ENCODE measurements at places on chromosomes 2 and 18.

DNA sequence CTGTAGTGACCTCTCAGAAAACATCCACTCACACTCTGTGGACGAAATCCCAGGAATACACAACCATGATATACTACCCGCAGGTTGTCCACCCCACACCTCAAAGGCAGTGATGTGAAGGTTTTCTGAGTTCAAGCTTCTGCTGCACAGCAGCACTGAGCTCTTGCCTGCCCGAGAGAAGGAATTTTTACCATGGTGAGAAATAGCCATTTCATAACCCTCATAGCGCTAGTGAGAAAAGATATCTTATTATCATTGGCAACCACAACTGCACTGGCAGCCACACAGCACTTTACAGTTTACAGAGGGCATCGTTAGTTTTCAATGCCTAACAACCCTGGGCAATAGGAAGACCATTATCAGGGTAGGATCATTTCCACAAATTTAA lies 36.9 kb downstream of the NAPG start:
- DNase-seq = no peak

DNA sequence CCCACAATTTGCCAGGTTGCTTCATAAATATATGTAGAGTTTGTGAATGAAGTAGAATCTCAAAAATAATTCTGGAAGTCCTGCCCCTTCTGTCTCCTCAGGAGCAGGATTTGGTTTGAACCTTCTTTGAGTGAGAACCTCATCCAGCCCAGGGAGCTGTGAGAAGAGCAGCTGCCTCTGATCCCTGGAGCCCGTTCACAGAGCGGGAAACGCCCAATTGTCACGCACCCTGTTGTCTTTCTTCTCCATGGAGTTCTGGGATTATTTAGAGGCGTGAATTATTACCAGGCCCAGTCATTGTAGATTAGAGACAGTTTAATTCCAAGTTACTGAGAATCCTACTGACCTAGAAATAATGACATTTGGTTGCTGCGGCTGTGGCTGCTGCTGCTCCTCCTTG lies 66.1 kb downstream of the TPO start:
- DNase-seq = no peak

GRCh38 chr2:165874445-165875039 lies 79.0 kb downstream of the TTC21B start:
- DNase-seq = no peak

GRCh38 chr2:197079832-197080555 lies 153.5 kb upstream of the PGAP1 start:
- DNase-seq = no peak

DNA sequence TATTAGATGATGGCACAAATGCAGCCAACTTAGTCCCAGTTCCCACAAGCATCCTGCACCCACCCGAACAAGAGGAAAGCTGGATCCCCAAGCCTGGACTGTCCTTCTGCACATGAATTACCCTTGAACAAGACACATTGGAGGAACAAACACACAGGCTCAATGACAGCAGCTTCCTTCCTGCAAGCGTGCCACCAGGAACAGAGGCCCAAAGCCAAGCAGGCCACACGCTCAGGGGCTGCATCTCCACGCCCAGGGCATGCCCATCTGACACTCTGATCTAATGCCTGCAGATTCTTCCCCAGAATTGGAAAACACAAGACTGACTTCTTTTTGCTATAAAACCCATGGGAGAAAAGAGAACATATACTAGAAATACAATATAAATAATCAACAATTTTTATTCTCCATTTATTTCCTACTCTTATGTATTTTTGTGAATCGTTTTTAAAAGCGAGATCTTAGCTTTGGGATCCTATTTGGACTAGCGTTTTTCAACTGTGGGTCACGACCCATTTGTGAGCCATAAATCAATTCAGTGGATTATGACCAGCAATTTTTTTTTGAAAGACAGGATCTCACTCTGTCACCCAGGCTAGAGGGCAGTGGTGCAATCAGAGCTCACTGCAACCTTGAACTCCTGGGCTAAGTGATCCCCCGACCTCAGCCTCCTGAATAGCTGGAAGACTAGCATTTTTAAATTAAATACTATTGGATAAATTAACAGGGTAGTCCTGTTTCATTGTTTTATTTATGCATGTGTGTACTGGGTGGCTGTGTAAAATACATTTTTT lies 34.4 kb downstream of the PSTPIP2 start:
- no peak for DNase-seq

Data from cortex of kidney (tissue), 1 donor.